ENCODE measurements at places on chromosomes 3 and 15. TPM values are rescaled to one million over a fixed set of nuclear protein-coding genes. Genes with fewer than 3 reads are reported as not detected.

- no peak for DNase-seq
Measured at GRCh38 chr3:179544981-179545645, 17.6 kb upstream of the ACTL6A start.

DNA sequence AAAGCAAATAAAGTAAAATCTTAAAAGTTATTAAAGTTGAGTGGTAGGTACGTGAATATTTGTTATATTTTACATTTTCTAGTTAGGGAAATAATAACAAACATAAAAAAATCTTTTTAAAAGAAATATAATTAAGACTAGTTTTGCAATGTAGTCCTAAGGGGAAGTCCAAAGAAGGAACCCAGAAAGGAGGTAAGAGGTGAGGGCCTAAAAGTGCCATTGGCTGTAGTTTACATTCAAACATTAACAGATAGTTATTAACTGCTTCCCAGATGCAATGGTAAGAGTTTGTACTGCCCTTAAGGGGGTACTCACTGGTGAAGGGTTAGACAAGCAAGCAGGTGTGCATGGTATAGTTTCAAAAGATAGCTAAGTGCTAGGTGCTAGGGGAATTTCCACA, 79.2 kb downstream of the B3GALNT1 start:
- no peak for DNase-seq

DNA sequence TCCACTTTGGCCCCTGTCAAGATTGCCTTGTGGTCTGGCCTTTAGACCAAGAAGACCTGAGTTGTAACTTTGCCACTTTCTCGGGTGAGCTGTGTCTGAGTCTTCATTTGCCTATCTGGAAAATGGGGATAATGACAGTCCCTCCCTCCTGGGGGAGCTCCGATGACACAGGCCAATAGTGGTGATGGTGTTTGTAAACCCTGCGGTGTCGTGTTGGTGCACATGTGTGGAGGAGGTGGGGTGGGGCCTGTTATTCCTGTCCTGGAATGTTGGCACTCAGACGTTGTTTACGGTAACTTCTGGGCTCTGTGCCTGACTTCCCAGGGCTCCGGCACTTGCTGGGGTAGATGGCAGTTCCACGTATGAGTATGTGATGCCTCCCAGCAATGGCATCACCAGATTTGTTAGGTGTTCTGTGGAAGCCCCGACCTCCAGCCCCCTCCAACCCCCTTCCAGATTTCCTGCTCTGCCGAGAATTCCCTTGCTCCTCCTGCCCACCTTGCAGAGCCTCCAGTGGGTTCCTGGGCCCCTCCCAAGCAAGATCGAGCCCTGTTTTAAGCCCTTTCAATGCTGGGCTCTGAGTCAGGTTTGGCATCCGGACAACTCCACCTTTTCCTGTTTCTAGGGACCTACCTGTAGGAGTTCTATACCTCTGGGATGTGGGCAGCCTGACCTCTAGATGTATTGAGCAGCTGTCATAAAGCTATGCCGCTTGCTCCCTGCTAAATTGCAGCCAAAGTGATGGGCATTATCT, 31.4 kb downstream of the HRH1 start:
- DNase-seq, result peak; percentile 71

DNA sequence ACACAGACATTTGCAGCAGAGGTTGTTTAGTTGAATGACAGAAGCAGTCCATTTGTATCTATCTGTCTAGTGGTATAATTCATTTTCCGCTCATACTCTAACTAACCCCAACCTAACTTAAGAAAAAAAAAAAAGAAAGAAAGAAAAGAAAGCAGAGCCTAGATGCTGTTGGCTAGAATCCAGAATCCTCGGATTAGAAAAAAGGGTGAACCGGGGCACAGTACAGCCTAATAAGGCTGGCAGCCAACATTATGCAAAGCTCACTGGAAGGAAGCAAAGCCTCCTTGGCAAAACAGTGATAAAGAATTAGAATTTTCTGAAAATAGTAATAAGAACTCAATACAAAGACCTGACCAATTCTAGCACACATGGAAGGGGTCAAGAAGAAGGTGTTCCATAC, 640.8 kb downstream of the TUSC7 start:
- DNase-seq, result no peak

- no peak for DNase-seq
Measured at GRCh38 chr15:72140088-72140487, 21.9 kb downstream of the SENP8 start.

DNA sequence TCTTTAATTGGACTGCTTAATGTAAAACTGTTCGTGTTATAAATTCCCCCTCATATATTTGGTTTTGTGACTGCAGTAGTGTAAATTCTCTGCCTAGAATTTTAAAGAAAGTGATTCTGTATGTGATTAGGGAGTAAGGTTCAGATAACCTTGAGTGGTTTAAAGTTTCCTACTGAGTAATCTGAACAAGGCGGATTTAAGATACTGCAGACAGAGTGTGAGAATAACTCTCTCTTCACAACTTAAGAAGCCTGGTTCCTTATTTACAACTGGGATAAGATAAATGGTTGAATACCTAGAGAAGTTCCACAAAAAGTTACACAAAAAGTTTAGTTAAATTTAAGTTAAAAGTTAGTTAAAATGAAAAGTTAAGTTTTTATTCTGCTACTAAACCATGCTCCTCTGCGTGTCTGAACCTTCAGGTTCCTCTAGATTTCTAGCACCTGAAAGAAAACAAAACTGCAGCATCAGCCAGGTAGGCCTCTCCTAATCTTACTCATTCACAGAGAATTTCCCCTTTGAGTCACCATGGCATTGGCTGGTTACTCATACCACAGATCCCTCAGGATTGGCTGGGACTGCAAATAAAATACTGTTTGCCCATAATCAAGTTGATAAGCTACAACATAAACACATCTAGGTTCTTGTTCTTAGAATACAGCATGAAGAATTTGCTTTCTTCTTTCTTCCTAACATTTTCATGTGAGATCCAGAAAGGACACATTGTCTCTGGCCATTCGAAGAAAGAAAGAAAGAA, at the start of gene ARL14:
Gene ARL14, plus strand, starts transcription at position 614 of the 757 bp plus-strand sequence. CDS start 187 bp downstream, outside the sequence.
- no peak for DNase-seq

DNA sequence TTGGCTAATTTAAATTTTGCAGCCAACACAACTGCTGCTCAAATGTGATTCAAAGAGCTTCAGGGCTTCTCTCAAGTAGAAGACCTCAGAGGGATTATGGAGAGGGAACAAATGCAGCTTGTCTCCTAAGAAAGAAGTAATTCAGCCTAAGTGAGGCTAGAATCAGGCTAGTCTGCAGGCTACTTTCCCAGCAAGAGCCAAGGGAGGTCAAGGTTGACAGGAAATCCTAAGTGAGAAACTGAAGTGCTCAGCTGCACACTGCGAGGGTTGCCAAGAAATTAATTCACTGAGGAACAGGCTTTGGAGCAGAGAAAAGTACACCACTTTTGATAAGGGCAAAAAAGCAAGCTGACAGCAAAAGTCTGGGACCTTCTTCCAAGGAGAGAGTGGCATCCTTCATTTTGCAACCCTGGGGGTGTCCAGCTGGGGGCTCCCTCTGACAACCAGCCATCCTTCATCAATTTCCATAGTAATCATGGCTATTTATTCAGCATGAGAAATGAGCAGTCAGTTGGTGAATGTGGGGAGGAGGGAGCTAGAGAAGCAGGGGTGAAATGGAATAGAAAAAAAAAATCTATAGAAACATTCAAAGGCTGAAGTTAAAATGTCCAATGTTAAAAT, 646.4 kb upstream of the ADAMTS9 start:
- DNase-seq, result peak; percentile 24

DNA sequence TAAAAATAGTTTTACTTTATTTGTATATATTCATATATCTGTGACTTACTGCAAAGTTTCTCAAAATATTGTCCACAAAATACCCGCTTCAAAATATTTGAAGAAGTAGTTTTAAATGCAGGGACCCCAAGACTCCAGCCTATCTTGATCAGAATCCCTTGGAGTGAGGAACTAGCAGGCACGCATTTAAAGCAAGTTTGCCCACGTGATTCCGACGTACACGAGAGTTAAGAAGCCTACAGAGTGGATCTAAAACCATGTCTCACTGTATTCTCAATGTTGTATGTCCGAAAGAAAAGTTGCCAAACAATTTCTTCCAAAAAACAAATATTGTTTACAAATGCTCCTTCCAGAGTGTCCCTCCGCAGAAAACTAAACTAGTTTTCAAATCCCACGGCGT, 1.7 kb downstream of the GABRB3 start:
- no peak for DNase-seq

GRCh38 chr3:48919215-48920138, 835 bp downstream of the ARIH2 start:
- DNase-seq, result no peak

DNA sequence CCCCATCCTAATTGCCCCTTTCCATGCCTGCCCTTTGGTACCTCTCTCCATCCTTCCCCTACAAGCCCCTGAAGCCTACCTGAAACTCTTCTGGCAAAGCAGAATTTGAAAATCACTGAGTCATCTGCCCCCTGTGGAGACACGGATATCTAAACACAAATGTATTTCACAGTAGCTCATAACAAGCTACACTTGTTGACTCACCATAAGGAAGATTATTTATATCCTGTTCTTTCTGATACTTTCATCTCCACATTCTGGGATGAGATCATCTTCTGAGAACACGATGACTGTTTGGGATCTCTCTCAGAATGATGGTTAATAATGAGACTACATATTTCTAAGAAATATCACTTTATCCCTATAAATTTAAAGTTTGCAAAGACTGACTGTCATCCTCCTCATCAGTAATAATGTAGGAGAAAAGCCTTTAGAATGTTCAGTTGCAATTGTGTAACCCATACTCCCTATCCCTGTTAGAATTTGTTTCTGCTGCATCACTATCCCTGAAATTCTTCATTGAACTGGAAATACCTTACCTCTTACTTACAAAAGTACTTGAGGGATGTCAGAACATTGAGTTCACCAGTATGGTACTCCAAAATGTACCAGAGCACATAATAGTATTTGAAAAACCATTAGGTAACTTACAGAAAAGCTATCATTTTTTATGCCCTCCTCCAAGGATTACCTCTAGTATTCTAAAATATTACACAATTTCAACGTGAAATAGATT, 116.1 kb upstream of the IL12A start:
- DNase-seq, result no peak

- DNase-seq, result no peak
Measured at GRCh38 chr3:124714223-124714853, 15.9 kb upstream of the UMPS start.

- DNase-seq, result no peak
Measured at GRCh38 chr3:69825446-69825845, 86.2 kb downstream of the MITF start.

DNA sequence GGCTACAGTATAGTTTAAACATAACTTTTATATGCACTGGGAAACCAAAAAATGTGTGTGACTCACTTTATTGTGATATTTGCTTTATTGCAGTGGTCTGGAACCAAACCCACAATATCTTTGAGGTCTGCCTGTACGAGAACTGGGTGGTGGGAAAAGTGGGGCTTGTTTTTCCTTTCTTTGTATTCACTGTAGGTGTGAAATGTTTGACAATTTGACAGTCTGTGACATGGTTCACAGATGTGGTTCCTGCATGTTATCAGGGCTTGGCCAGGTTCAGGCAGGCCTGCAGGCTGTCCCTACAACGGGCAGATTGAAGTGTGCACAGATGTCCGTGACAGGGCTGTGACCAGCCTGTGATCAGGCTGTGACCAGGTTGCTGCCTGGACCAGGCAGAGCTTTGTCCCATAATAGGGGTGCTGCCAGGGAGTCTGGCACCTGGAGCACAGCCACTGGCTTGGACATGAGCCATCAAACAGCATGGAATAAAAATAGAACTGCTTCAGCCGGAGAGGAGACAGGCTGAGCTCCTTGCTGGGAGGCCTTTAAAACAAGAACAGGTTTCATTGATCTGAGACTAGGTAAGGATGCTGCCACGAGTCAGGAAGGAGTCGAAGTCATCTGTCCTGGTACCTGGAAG, 61.0 kb downstream of the KLF13 start:
- DNase-seq, result no peak

DNA sequence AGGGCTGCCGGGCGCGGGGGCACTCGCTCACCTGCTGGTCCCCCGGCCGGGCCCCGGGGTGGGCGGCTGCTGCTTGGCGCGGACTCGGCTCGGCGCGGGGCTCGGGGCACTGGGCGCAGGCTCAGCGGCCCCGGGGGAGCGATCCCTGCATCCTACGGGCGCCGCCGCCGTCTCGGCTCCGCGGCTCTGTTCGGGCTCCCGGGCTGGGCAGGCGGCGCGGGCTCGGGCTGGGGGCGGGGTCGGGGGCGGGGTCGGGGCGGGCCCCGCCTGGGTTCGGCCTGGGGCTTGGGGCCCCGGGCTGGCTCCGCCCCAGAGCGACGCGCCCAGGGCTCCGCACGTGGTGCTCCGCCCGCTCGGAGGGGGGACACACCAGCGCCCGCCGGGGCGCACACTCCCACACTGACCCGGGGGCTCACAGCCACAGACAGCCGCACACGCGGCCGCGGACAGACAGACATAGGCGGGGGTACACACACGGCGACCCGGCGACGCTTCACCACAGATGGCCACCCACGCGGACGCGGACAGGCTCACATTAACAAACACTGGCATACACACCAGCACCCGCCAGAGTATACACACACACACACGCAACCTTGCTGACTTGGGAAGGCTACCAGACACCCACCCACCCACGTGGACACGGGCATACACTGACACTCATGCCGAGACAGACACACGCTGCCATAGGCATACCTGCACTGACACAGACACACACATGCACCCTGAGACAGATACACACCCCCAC, at the start of gene SCN5A:
Gene SCN5A, minus strand, starts transcription at position 188 of the 748 bp plus-strand sequence. CDS start 16,380 bp downstream, outside the sequence.
- DNase-seq, result no peak

Gene PPP4R2
- total RNA-seq, result 72.9 TPM

Gene MAGEL2
- total RNA-seq, result not detected

Gene LRTM1
- total RNA-seq, result not detected

Gene TWF2
- 59.2 TPM for total RNA-seq

Gene TMEM62
- 37.2 TPM for total RNA-seq

Gene WDR6
- total RNA-seq, result 95.3 TPM

Gene LRRC57
- 18.0 TPM for total RNA-seq

Gene SYNM
- 27.5 TPM for total RNA-seq

Gene GABRA5
- not detected for total RNA-seq
